ENCODE measurements at places on chromosomes 5 and 9.

DNA sequence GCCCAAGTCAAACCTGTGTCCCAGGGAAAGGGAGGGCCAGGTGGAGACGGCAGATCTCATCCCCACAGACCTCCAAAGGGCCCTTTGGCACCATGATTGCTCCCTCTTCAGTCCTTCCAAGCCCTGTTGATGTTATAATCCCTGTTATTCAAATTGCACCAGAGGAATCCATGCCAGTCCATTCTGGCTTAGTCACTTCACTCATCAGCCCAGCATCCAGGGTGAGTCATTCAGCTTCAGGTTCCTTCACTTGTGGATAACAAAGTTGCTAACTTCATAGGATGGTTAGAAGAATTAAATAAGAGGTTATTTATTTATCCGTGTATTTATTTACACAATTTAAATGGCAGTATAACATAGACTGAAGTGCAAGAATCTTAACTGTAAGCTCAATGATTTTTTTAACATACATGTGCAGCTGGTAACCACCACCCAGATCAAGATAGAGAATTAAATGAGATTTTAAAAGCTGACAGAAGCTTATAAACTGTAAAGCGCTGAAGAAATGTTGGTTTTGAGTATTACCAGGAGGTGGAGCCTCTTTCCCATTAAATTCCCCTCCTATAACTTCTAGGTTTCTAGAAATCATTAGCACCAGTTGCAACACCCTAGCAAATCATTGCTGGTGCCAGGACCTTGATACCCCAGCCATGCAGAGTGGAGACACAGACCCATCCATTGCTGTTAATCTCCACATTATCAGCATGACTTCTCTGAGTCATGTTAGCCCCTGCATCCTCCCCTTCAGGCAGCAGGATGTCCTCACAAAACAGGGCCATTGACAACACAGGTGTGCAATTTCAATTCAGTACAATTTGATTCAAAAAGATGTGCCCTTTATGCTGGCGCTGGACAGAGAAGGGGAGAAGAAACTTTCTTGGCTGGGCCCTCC is 77.4 kb downstream of the SEC61B start:
- DNase-seq: no peak

GRCh38 chr5:62575489-62575888 is 3.1 kb upstream of the LRRC70 start:
- DNase-seq: no peak

DNA sequence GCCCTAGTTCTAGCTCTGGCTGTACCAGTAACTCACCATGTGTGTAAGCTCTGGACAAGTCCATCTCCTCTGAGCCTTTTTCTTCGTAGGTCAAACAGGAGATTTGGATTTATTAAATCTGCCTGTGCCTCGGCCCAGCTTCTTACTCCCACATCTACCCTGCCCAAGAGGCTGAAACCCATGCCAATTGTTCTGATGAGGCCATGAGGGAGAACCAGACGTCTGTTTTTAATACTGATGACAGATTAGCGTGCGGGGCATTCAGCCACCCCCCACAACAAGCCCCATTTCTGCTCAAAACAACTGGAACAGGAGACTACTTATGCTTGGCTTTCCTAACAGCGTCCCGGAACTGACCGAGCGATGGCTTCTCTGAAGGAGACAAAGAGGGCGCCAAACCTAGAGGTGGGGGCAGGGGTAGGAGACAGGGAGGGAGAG is 81.2 kb upstream of the TRIM32 start:
- no peak for DNase-seq

GRCh38 chr9:135704483-135704882 is 2.5 kb downstream of the KCNT1 start:
- no peak for DNase-seq

DNA sequence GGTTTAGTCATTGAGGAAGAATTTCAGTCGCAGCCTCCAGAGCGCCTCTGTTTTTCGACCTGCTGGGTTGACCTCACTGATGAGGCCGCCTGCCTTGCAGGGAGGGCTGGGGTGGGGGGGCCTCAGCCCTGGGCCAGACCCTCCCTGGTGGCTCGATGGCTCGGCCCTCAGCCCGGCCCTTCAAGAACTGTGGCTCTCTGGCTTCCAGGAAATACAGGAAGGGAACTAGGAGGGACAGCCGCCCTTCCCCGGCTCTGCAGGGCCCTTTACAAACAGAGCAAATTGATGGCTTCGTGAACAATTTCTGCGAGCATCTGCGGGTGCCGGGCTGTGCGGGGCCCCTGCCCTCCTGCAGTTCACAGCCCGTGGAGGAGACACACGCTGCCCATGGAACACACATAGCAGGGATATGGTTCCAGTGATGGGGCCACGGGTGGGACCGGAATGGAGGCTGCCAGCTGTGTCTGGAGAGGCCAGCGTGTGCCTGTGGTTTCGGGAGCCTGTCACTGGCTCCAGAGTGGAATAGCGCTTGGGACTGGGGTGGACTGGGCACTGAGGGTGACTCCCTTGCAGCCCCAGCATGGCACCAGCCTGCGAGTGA is 39.6 kb downstream of the COL5A1 start:
- no peak for DNase-seq

DNA sequence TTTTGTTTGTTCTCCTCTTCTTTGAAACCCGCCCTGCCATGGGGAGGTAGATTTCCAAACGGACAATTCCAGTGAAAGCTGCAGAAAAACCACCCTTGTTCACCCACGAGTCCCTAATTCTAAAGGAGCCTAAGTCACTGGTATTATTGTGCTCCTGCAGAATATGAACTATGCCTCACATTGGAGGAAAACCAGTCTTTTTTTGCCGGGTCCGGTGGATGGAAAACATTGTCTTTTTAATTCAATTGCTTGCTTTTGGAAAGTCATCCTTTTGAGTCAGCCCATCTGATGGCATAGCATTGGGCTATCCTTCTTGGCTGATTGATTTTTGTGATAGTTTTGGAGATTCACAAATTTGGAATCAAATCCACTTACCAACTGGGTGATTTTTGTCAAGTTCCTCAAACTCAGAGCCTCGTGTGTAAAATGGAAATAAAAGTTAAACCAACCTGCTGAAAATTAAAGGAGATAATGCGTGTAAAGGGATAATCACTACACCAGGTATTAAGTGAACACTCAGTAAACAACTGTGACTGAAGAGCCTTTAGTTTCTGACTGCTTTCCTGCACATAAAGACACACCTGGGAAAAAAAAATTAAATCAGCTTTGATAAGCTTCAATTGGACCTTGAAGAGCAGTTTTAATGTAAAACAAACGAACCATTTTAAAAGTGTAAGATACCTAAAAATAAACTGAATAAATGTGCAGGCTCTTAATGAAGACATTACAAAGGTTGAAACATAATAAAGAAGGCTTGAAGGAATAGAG is 780 bp upstream of the CCNJL start:
- no peak for DNase-seq

- no peak for DNase-seq
Observed at GRCh38 chr5:40490464-40491111, 189.1 kb upstream of the PTGER4 start.

GRCh38 chr9:120071760-120072159 is 508.2 kb downstream of the CDK5RAP2 start:
- DNase-seq: no peak

DNA sequence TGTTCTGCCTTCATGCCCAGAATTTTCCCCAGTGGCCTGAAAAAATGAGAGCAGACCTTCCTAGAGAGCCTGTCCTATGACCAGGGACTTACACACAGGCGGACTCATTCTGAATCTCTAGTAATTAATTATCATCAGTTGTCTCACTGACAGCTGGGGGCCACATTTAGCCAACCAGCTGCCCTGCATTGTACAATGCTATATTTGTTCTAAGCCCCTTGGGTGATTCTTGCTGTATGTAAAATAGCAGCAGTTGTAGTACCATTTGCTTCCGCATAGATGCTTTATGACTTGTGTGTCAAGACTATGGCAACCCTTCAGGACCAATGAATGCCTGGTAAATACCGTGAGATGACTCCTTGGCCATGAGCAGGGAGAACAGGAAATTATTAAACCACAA is 415.4 kb upstream of the SEMA6A start:
- no peak for DNase-seq

DNA sequence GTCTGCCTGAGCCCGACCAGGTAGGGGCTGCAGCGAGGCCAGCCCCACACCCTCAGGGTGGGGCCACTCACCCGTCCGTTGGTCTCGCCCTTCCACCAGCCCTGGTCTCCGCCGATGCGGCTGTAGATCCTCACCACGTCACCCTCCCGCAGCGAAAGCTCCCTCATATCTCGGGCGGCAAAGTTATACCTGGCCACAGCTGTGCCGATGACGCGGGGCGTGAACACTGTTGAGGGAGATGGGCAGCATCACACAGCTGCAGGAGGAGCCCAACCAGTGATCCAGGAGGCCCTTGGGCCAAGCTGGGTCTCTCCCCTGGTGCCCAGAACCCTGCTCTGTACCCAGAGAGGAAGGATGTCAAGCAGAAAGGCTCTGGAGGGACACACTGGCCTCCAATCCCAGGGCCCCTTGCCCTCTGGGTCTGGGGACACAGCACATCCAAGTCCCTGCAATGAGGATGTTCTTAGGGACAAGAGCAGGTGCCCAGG is 30.3 kb upstream of the SARDH start:
- DNase-seq: no peak

DNA sequence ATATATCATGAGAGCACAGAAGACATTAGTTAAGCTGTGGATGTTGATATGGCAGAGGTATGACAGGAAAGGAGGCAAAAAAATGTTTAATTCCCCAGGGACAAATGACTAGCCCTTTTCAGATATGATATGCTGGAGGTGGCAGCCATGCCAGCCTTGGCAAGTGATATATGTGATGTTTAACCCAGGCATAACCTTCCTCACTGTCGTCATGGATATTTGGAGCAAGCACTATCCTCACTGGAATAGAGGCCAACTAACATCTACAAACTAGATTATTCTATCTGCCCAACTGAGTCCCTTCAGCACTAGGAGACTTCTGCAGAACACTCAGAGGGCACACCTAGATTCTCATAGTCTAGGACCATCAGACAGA is 27.3 kb upstream of the SLC46A2 start:
- no peak for DNase-seq

- DNase-seq: no peak
Observed at GRCh38 chr5:146656703-146657102, 140.7 kb upstream of the GPR151 start.

DNA sequence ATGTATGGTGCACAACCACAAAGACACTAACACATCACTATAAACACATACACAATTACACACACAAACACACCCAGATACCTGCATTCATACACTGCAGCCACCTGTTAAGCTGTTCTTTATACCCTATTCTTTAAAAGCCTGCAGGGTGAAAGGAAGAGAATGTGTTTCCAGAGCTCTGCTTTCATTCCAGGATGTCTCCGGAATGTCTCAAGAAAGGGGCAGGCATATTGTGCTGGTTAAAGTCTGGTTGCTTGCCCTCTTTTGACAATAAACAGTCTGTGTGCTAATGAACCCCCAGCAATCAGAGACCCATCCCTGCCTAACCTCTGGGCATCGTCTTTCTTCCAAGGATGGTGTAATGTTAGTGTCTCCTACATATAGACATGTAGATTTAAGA is 181.6 kb downstream of the EPB41L4A start:
- DNase-seq: no peak

DNA sequence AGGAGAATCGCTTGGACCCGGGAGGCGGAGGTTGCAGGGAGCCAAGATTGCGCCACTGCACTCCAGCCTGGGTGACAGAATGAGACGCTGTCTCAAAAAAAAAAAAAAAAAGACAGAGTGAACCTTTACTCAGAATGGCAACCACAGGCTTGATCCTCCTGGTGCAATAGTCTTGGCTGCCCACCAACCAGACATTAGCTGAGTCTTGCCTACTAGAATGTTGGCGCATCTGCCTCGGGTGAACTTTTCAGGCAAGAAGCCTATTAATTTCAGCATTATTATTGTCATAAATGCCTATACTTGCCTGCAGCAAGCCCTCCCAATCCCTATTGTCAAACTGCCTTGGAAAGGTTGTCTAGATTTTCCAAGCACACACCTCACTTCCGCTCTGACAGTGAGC is 4.2 kb downstream of the SERINC5 start:
- DNase-seq: no peak

DNA sequence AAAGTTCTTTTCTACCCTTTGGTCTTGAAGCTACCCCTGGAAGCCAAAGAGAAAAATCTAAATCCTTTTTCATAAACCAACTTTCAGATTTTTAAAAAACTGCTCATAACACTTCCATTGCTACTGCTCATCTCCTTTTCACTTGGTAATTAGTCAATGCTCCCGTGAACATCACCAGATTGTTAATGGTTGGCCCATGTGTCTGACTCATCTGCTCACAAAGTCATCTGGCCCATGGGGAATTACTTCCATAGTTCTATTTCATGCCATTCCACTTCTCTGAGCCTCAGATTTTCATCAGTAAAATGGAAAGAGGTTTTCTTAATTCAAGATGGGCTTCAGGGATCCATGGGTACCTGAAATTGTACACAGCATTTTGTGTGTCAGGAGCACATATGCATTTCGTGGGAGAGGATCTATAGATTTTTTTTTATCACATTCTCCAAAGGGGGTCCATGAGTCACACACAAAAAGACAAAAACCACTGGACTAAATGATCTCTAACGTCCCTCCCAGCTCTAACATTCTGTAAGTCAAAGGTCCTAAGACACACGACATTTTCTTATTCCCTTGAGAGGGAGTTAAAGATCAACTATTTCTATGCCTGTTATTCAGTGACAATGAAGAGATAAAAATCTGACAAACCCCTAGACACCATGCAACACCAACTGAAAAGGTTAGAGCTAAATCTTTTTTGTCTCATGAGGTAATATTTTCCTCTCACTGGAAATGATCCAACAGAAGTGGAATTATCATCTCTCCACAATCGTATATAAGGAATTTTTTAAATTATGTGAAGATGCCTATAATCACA is 75.4 kb downstream of the TEX10 start:
- no peak for DNase-seq

- no peak for DNase-seq
Observed at GRCh38 chr5:150068961-150069645, 17.3 kb downstream of the CSF1R start.

DNA sequence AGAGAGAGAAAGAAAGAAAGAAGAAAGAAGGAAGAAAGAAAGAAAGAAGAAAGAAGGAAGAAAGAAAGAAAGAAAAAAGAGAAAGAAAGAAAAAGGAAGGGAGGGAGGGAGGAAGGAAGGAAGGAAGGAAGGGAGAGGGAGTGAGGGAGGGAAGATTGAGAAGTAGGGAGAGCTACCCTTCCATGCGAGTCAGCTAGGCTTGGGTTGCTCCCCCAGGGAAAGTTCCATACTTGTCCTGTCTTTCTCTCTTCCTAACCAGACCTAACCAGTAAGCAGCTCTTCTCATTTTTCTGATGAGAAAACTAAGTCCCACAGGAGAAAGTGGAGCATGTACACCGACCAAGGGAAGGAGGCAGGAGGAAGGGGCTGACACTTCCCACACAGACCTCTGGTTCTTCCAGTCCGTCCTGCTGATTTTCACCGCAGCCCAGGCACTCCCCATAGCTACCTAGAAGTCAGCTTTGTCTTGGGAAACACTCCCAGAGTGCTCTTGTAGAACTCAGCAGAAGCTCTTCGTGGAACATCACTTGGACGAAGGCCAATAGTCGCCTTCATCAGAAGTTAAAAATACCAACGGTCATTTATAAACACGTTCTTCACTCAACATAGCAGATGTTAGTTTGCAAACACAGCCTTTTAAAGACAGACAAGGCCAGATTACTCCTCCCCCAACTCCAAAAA is 29.0 kb upstream of the ENTREP1 start:
- no peak for DNase-seq

- DNase-seq: no peak
Observed at GRCh38 chr5:179729727-179730126, 2.9 kb upstream of the MAML1 start.

- no peak for DNase-seq
Observed at GRCh38 chr5:56917534-56917933, 8.1 kb downstream of the SETD9 start.

Measured in stimulated activated CD4-positive, alpha-beta T cell treated with anti-CD3 and anti-CD28 coated beads, Interleukin-1b, Interleukin-23, amount 100 ng/mL, for 48 hours (primary cell).